ENCODE measurements at places on chromosomes 6 and 20.

DNA sequence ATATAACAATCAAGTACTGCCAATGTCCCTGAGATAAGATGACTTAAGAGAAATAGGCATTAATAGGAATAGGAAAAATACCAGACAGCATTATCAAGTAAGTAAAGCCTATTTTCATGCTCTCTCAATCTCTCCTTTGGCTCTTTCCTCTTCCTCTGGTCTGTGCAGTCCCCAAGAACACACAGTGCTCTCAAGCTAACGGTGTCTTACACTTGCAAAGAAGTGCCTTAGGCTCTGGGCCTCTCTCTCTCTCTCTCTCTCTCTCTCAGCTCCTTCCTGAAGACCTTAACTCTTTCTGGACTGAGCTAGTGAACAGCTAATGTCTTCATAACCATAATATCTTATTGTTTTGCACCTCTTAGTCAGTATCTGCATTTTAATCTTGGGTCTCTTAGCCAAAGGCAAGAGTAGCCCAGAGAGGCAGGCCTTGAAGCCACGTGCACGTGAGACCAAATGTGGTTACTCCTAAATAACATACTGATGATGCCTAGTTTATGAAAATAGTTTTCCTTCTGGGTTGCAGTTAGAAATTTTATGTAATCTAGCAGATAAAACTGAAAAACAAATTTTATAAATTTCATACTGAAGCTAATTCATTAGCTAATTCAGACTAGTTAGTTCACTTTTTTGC, 70.8 kb downstream of the TPD52L1 start:
- no peak for DNase-seq

DNA sequence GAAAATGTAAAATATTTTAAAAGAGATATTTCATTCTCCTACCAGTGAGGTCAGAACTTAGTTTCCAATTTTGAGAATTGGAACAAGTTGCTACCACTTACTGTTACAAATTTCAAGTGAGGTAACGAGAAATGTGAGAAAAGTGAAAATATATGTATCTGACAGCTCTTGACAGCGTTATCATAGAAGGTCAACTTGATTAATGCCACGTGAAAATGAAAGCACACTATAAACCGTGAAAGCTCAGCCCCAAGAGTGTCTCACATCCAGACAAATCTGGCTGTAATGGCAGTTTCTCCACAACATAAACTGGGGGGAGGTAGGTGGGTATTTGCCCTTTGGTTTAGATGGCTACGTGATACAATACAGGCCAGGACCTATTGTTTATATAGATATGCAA, 13.9 kb downstream of the HDGFL1 start:
- no peak for DNase-seq

GRCh38 chr6:97151601-97152000, 131.4 kb downstream of the MMS22L start:
- no peak for DNase-seq

DNA sequence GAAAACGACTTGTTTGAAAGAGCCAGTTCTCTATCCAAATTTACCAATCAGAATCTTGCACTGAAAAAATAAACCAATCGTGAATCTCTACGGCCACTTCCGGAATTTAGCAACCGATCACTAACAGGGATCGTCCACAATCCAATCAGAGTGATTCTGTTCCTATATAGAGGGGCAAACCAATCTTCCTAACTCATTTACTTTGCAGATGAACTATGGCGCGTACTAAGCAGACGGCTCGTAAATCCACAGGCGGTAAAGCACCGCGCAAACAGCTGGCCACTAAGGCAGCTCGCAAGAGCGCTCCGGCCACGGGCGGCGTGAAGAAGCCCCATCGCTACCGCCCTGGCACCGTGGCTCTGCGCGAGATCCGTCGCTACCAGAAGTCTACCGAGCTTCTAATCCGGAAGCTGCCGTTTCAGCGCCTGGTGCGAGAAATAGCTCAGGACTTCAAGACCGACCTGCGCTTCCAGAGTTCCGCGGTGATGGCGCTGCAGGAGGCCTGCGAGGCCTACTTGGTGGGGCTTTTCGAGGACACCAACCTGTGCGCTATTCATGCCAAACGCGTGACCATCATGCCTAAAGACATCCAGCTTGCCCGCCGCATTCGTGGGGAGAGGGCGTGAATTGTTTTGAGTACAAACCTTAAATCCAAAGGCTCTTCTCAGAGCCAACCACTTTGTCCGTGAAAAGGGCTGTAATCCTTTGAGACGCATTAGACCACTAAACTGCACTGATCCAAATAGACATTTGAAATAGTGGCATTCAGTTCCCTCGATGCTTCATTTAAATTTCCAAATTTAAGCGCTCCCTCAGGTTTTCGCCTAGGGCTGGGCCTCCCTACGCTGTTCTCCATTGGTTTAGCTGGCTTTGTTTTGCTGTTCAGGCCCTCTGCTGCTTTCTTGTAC, 138.0 kb downstream of the HFE start:
- DNase-seq, result peak; percentile 79

DNA sequence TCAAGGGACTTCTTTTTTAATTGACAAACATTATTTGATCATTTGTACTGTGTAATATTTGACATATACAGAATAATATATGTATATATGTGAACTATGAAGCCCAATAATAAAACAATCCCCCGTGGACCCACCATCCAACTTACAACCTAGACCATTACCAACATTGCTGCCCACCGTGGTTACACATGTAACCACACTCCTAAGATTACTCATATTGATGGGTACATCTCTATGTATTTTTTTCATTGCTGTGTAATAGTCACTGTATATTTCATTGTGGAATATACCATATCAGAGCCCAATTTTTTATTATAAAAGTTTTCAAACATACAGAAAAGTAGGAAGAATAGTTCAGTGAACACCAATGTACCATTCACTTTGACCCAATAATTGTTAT, 94.3 kb downstream of the RTN4IP1 start:
- no peak for DNase-seq

DNA sequence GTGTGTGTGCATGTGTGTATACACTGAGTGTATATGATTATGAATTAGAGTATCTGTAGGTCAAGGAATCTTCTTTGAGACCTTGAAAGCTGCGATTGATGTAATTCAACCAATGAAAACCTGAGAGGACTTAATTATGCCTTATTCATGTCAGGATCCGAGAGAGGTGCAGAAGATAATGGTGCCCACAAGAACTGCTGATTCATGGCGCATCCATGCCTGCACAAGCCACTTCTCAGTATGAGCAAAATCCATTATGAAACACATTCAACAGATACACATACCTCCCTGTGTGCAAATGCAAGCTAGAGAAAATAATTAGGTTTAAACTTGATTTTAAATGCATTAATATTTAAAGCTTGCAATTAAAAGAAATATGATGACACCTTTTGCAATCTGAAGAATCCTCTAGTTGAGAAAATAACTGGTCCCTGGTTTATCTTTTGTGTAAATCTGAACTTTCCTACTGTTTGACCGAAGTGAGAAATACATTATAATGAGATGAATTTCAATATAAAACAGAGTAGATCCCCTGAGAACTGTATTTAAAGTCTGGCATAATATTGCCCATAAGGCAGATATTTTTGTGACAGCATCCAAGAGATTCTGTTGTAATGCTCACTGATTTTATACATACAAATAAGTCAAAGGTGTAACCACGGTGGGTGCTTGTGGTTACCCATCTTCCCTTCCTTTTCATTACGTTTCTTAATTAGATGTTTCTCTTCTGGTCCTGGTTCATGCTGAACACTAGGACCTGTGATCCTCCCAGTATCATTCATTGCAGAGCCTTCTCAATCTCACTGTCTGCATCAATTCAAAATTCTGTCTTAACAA, 45.6 kb downstream of the LY86 start:
- DNase-seq, result no peak

- DNase-seq, result no peak
These were observed 788 bp downstream of the TRIM40 start for GRCh38 chr6:30136570-30137286.

- DNase-seq, result no peak
These were observed 22.4 kb upstream of the TASP1 start for GRCh38 chr20:13661070-13661685.

DNA sequence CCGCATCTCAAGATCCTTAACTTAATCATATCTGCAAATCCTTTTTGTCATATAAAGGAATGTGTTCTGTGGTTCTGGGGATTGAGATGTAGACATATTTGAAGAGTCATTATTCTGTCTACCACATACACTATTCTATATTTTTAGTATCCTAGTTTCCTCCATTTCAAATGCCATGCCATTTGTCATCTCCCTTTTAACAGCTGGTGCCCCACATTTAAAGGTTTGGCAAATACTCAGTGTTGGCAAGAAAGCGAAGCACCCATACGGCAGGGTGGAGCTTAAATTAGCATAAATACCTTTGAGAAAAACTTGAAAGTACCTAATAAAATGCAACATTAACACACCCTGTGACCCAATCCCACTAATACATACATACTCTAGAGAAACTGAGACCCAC, 31.7 kb downstream of the PAK5 start:
- DNase-seq, result no peak

DNA sequence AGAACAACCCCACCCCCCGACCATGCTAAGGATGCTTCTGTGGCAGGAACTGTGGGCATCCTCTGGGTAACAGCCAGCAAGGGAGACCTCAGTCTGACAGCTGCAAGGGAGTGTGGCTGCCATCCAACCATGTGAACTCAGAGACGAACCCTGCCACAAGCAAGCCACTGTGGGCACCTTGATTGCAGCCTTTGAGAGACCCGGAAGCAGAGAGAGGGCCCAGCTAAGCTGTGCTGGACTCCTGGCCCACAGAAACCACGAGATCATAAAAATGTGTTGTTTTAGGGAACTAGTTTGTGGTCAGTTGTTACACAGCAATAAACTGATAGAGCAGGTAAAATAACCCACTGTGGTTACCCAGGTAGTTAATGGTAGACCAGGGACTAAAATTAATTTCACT, 414.6 kb downstream of the CDH26 start:
- DNase-seq, result no peak

All from GM04503 (cell line).